Stimulated activated CD8-positive, alpha-beta memory T cell treated with anti-CD3 and anti-CD28 coated beads, Interleukin-2, amount 100 ng/mL, for 1 hour (primary cell): ENCODE measurements at places on chromosomes 11 and 22.
A peak's percentile ranks its signal among the peaks of the same experiment; 100 is the strongest.

- DNase-seq = no peak
Observed at GRCh38 chr22:36590441-36591056, 61.6 kb upstream of the EIF3D start.

GRCh38 chr11:23536907-23537306 is 676.6 kb upstream of the CCDC179 start:
- DNase-seq = no peak

- no peak for DNase-seq
Observed at GRCh38 chr11:24239930-24240329, 256.9 kb upstream of the LUZP2 start.

- peak; percentile 79 for DNase-seq
Observed at GRCh38 chr22:36123673-36124630, 36.6 kb downstream of the APOL3 start.

GRCh38 chr11:76443268-76443980 is 1.4 kb upstream of the EMSY start:
- DNase-seq = no peak

DNA sequence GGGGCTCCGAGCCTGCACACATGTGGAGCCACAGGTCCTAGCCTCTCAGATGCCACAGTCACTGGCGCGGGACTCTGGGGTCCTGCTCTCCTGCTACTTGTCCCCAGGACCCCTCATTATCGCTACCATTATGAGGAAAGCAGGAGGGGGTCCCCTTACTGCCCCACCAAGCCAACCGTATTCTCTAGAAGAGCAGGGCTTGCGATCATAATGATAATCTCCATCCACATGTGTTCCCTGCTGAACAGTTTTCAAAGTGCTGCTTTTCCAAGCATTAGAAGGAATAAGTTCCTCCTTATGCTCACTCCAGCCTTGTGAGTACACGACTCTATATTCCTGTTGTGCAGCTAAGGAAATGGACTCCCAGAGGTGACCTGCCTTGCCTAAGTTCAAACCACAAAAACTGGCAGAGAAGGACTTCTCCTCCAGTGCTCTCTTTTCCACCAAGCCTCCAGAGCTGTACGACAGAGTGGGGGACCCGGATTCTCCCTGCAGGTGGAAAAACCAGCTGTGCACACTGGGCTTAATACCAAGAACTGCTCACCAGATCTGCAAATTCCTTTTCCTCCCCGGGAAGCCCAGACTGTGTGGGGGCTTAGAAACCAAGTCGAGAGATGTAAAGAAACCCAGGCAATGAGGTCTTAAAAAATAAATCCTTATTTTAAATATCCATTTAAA is 92.8 kb upstream of the DRD2 start:
- DNase-seq = no peak

DNA sequence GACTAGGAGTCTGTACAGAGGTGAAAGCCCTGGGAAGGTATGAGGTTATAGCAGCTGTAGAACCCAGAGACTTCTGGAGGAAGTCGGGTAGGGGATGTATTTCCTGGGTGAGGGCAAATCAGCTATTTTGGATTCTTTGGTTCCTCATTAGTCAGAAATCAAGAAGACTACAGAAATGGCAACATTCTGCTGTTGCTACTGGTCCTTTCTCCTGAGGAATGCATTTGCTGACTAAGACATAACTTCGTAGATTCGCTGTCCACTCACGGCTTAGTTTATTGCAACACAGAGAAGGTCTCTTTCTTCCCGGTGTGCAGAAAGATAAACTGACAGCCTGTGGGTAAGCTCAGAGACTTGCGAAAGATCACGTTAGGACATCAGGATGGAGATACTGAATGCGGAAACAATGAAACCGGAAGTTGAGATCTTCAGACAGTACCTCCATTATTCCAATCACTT is 25.3 kb upstream of the SESN3 start:
- DNase-seq = no peak

- DNase-seq = no peak
Observed at GRCh38 chr11:35418282-35419183, 825 bp downstream of the SLC1A2 start.

DNA sequence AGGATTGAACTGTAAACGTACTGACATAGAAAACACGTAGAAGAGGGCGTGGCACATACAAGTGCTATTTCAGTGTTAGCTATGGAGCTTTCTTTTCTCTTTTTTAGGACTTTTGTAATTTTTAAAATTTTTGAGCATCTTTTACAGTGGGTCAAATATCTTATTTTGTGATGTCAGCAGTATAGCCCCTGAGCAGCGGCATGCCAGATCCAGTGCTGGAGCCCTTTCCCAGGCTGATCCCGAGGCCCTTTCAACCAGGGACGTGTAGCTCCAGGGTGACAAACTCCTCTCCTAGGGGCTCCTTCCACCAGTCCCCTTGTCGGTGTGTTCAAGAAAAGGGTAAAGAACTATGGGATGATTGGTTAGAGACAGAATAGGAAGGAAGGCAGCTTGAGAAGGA is 777.0 kb downstream of the NTM start:
- no peak for DNase-seq

GRCh38 chr11:19625438-19625837 is 87.2 kb upstream of the NAV2 start:
- no peak for DNase-seq

- no peak for DNase-seq
Observed at GRCh38 chr22:25060522-25061071, 108.1 kb downstream of the KIAA1671 start.

DNA sequence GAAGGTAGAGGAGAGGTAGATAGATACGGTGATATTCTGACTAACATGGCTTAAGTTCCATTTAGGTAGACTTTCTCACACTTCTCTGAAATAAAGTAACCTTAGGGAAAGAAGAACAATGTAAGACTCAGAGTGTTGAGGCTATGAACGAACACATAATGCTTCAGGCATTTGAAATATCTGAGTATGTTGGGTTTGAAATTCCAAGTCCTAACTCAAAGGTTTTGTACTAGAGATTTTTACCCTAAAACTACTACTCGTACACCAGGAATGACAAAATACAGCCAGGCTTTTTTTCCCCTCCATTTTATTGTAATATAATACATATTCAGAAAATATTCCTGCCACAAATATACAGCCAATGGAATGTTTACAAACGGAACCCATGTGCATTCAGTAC is 592.6 kb downstream of the ETS1 start:
- no peak for DNase-seq

- DNase-seq = peak; percentile 76
Observed at GRCh38 chr22:24156913-24157821, 24.1 kb upstream of the SUSD2 start.

GRCh38 chr11:61603667-61604066 is 22.8 kb upstream of the SYT7 start:
- DNase-seq = no peak

DNA sequence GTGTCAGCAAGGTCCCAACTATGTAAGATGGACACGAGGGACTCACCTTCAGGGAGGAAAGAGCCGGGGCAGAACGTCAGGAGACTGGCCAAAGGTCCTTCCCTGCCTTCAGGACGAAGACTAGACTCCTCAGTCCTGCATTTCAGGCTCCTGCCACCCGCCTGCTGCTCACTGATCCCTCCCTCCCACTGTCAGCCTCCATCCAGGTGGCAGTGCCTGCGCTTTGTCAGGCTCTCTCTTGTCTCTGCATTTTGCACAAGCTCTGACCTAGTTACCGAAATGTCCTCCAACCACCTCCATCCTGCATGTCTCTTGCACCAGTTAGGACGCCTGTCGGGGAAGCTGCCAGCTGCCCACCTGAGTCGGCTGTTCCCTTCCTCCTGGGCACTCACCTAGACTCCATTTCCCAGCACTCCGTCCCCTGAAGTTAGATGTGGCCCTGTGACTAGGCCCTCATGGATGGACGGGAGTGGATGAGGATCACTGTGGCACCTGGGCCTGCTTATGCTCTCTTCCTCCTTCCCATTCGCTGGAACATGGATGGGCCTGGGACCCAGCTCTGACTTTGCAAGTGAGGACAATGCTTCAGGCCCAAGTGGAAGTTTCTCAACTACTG is 8.0 kb downstream of the B3GNT6 start:
- no peak for DNase-seq

DNA sequence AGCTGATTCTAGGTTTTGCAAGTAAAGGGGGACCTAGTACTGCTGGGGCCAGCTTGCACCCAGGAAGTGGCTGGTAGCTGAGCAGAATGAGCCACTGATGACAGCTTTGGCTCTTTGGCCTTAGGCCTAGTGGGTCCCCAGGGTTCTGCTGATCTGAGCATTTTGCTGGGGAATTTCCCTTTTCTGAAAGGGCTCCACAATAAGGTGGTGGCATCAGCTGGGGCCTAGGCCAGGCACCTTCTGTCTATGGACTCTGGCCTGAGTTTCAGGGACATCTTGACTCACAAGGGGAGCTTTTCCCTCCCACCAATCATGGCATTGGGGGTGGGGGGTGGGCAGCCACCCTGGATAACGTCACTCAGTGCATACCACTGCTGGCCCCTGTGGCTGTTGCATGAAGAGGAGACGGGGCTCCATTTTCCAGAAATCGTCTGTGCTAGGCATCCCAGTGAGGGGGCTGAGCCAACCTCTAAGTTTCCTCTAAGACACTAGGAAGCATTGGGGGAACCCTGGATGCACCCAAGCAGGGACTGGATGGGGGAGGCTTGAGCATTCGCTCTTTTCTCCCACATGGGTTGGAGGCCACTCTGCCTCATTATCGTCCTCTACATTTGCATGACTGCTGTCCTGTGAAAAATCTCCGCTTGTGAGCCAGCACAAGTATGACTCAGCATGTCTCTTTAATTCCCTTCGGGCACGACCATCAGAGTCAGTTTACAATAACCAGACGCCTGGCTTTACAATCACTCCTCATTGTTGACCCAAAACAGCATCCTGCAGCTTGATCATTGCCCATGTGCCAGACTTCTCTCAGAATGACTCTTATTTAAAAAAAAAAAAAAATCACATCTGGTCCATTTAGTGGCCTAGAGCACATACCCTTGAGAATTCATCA is 145.0 kb upstream of the THY1 start:
- DNase-seq = no peak

DNA sequence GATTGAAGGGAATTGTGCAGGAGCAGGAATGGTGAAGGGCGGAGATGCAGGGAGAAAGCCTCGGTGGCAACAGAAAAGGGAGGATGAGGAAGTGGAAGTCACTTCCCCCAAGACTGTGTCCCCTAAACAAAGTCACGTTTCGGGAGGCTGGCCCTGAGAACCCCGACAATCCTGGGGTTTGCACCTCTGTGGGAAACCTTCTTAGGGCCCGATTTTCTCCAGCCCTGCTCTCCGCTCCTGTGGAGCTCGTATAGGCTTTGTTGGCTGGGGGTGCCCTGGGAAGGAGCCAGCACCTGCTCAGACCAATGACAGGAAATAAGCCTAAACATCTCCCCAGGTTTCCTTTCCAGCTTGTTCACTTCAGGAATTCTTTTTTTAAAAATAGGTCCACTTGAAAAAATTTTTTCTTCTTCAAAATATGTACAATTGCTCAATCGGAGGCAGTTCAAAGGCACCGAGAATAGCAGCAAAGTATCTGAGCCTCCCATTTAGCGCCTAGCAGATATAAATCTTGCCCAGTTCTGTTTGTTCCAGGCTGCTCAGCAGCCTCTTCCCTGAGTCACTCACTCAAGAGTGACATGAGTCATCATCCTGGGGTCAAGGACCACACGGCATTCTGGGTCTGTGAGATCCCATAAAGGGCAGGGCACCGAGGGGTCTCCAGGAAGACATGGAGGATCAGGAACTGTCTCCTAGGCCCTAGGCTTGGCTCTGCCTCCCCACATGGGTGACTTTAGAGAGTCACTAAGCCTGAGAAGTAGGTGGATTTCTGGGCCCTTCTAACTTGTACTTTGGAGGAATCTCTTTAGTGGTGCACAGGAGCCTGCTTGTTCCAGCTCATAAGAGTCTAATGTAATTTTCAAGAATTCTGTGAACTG is 34.0 kb downstream of the IRAG1 start:
- DNase-seq = no peak

DNA sequence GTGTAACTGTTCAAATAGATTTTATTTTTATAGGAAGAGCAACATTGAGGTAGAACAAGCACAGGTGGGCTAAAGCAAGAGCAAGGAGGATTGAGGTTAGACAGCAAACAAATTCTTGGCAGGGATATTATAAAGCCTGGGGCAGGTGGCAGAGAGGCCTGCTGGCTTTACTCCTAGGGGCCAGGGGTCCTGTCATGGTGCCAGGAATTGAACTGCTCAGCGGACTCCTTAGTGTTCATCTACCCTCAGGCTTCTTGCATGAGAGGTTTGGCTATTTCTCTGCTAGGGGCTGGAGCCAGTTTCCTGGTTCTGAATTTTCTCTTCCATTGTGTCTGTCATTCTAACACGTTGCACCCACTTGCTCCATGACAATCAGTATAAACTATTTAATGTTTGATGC is 217.2 kb upstream of the NCAM1 start:
- no peak for DNase-seq

- DNase-seq = no peak
Observed at GRCh38 chr11:84566671-84567070, 1060.5 kb downstream of the DLG2 start.

DNA sequence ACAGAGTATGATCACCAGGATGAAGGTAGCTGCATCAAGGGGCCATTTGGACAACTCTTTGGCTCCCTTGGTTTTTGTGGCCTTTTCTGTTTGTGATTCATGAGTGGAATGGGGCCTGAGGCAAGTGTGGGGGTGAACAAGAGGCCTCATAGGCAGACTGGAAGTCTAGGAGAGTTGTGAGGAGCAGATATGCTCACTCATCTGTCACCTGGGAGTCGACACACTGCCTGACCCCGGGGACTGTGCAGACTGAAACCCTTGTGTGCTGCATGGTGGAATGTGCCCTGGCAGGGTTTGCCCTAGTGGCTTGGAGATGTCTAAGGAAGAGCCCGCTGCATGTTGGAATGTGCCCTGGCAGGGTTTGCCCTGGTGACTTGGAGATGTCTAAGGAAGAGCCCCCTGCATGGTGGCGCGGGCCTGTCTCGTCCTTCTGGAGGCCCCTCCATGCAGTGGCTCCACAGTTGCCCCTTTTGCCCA is 60.0 kb downstream of the MED15 start:
- DNase-seq = no peak

DNA sequence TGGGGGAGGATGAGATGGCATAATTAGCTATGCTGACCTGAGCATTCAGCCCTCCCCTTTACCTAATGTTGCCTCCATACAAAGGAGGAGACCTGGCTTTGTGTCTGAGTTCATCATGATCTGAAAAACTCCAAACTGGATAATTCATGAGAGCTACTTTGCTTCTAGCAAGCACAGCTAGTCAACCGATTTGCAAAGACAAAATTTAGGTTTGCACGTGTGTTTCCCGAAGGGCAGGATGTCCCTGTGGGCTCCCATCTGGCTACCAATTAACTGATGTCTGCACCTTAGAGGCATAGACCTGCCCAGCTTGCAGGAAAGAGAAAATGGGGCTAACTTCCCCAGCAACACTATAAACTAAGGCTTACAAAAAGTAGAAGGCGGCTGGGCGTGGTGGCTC is 42.2 kb upstream of the POU2AF1 start:
- DNase-seq = no peak

GRCh38 chr22:32997295-32997694 is 60.9 kb downstream of the SYN3 start:
- no peak for DNase-seq

GRCh38 chr22:39928536-39929520 is 27.9 kb downstream of the GRAP2 start:
- DNase-seq = no peak

GRCh38 chr11:111796696-111797095 is 30.5 kb upstream of the PPP2R1B start:
- no peak for DNase-seq

- DNase-seq = no peak
Observed at GRCh38 chr11:116471608-116472256, 301.1 kb downstream of the BUD13 start.

- DNase-seq = no peak
Observed at GRCh38 chr11:66467756-66468155, 1.1 kb downstream of the PELI3 start.
